ENCODE measurements at places on chromosomes 13 and 19.

DNA sequence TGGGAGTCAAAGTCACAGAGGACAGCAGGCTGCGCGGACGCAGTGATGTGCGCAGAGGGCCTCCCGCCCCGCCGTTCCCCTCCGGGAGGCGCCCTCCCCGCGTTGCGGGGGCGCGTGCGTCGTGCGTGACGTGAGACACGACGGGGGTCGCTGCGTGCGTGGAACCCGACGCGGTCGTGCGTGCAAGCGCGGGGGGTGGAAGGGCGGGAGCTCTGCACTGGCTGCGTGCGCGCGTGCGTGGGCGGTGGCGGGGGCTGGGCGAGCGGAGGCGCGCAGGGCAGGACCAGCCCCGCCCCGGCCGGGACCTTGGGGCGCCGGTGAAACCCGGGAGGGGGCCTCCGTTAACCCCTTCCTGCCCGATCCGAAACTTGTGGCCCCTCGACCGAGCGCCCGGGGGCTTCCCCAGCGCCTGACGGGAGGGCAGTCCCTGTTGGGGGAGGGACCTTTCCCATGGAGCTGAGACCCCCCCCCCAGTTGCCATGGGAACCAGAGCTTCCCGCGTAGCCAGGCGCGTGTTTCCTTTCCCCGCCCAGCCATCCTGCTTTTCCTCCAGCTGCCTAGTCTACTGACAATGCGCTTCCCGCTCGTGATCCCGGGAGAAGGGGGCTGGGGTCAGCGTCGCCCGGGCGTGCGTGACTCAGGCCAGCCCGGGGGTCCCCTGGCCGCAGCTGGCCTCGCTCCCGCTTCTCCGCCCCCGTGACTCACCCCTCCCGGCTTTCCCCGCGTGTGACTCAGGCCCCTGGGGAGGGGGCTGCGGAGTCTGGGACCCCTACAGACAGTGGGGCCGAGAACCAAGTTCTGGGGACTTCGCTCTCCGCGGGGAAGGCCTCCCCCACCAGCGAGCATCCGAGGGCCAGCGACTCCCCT lies 7.3 kb upstream of the HOOK2 start:
- no peak for DNase-seq

GRCh38 chr13:52112591-52112990 lies 16.3 kb downstream of the NEK5 start:
- no peak for DNase-seq

GRCh38 chr13:46571189-46571908 lies 18.4 kb downstream of the LRCH1 start:
- DNase-seq = peak; percentile 67

DNA sequence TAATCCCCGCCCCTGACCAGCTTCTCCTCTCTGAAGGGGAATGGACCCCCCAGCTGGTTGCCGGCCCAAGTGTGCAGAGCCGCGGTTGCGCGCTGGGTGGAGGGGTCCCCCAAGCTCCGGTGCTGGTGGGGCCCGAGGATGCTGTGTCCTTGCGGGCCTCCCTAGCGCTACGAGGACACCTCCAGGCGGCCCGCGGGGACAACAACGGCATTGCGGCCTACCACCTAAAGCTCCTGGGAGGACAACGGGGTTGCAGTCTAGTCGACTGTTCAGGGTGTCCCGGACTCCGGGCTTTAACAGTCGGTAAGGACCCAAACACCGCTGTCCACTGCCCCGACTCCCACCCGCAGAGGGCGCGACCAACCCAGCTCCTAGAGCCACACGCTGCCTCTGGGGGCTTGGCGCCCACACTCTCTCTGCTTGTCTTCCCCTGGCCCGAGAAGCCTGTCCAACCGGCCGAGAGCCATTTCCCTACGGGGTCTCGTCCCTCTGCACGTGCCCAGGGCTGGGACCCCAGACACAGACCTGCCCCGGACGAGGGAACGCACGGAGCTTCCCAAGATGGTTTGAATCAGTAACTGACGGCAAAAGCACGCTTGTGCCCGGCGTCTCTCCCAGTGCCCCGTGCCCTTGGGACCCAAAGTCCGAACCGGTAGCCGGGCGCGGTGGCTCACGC lies 927 bp upstream of the SDHAF1 start:
- DNase-seq = no peak

DNA sequence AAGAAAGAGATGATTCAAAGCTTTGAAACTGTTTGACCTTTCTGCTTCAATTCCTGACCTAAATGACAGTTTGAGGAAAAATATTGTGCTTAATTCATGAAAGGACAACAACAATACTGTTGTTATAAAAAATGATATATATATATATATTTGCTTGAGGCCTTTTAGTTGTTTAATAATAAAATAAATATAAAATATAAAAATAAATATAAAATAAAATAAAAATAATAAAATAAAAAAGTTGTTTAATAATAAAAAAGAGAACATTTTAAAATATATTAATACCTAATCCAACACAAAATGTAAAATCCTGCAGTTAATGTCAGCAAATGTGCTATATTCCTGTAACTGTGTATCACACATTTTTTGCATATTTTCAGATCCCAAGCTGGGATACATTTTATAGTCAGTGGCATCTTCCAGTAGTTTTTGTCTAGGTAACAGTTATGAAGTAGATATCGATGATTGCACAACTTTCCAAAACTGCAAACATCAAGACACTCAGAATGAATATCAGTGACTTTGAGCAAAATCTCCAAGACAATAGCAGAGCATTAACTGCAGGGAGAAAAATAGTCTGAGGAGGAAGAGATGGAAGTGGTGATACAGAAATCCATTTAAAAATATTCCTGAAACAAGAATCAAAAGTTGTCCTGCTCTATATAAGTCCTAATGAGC lies 375.5 kb upstream of the KLHL1 start:
- no peak for DNase-seq

DNA sequence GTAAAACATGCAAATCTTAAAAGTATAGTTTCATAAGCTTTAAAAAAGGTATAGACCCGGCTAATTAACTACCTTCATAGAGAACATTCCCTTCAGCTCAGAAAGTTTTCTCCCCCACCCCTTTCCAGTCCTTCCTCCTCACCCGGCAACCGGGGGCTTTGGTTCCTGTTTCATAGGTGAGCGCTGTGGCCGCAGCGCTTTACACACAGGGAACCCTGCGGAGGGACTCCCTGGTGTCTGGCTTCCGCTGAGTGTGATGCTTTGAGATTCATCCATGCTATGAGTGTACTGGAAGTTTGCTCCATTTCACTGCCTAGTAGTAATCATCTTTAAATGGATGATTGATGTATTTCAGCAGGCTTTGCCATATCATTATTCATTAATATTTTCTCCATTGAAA lies 26.0 kb upstream of the PABPC3 start:
- DNase-seq = no peak

DNA sequence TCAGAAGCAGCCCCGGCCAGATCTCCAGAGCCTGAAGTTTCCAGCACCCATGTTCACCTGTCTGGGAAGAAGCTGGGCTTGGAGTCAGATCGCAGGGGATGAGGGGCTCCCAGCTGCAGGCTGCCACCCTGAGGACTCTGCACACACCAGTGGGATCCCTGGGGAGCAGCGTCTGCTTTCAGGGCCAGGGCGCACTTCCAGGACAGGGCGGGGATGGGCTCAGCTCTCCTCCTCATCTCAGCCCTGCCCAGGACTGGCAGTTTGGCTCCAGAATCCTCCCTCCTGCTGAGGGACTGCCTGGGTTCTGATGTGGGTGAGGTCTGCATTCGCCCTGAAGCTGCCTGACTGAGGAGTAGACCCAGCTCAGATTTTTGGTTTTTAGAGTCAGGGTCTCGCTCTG lies 3.5 kb downstream of the SLC7A9 start:
- DNase-seq = no peak

GRCh38 chr13:28753946-28754345 lies 35.2 kb upstream of the SLC46A3 start:
- DNase-seq = no peak

- no peak for DNase-seq
Measured at GRCh38 chr19:19338082-19338481, 17.5 kb downstream of the MAU2 start.

DNA sequence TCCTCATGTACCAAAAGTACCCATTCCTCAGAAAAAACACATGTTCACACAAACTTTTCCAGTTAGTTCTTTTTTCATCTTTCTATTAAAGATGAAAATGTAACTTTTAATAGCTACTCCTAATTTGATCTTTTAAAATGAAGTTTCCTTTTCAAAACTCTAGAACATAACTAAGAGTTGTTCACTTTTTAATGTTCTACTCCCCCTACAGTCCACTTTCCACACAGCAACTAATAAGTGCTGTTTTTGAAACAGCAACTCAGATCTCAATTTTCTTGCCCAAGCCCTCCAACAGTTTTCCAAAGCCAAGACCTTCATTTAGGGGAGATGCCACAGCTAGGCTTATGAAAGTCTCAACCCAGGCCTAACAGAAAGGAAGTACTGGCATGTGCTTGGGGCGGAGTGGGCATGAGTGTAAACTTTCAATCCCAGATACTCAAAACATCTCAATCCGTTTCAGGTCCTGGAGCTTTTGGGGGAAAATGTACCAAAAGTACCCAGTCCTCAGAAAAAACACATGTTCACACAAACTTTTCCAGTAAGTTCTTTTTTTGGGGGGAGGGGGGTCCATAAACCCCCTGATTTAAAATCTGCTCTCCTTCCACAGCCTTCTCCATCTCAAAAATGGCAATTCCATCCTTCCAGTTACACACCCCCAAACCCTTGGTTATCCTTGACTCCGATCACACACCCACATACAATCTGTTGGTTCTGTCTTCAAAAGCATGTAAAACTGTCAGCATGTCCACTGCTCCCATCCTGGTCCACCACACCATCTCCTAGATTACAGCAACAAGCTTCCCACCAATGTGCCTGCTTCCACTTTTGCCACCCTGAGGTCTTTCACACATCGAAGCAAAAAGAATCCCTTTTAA lies 2.0 kb downstream of the FBL start:
- DNase-seq = no peak

Data from NCI-H187 treated with DMSO at 0.1 percent for 48 hours (cell line).